Stimulated activated CD4-positive, alpha-beta T cell treated with anti-CD3 and anti-CD28 coated beads, Interleukin-1b, Interleukin-23, amount 100 ng/mL, for 1 hour (primary cell): ENCODE measurements at places on chromosomes 2 and 18.

DNA sequence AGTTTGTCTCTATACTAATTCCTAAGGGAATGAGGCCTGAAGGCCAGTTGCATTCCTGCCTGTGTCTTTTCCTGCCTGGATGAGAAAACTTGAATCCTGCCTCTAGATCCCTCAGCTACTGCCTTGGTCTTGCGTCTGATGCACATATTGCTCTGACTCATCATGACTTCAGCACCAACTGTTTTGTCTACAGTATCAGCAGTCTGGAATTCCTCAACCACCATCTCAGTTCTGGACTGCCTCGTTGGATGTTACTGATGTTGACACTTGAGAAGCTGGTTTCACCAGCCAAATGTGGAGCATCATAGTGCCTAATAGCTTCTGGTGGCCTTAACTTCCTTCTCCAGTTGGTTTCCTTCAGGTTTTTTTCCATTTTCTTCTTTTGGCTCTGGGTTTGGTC, 211.0 kb downstream of the CTNNA2 start:
- DNase-seq = no peak

- no peak for DNase-seq
These were observed 60.9 kb upstream of the FZD7 start for GRCh38 chr2:201972621-201973255.

DNA sequence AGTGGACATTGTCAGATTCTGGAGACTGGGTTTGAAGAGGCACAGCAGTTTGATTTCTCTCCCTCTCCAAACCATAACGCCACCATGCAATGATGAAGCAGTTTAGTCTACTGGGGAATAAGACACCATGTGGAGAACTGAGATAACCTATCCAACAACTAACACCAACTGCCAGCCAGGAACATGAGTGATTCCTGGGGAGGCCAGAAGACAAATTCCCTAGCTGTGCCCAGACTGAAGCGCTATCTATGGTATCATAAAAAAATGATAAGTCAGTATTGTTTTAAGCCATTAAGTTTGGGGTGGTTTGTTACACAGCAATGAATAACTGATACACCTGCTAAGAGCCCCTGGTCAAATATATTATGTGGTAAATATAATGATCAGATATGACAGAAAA, 129.3 kb downstream of the EXOC6B start:
- no peak for DNase-seq

DNA sequence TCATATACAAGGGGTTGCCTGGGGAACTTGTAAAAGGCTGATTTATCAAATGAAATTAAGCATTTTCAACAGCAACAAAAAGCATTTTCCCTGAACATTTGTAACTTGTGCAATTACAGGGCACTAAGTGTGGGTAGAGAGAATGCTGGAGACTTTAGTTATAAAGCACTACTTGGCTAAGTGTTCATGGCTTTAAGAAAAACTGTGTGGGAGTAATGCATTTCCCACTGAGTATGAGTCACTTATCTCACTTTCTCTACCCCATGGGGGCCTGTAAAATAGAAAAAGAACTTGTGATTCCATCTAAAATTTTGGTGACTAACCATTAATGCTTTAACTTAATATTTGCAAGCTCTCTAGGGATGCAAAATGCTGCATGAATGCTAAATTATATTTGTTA, 193.4 kb downstream of the CCDC102B start:
- DNase-seq = no peak

DNA sequence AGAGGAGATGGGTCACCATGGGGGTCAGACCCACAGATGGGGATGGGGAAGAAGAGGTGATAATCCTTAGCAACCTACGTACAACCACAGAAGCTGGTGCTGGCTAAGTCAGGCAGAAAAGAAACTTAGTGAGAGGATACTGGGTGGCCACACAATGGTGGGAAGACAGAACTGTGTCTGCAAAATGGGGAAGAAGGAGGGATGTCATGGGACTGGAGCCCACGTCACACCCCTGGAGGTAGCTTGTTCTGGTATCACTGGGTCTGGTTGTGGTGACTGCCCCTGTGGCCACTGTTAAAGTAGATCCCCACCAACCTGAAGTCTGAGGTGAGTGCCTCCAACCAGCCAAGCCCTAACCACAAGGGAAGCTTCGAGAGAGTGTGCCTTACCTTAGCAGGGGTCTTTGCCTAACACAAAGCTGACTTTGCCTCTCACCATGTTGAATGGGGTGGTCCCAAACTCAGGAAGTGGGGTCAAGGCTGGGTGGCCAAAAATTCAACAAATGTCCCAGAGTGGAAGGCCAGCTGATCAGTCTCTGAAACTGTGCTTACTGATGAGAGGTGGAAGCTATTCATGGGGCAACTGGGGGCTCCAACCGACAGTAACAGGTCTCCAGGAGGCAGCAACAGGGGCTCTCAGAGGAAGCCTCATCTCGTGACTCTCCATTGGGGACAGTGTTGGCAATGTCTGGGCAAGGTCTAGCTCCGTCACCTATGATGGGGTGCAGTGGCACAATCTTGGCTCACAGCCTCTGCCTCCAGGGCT, 64.8 kb upstream of the SLC1A4 start:
- no peak for DNase-seq

DNA sequence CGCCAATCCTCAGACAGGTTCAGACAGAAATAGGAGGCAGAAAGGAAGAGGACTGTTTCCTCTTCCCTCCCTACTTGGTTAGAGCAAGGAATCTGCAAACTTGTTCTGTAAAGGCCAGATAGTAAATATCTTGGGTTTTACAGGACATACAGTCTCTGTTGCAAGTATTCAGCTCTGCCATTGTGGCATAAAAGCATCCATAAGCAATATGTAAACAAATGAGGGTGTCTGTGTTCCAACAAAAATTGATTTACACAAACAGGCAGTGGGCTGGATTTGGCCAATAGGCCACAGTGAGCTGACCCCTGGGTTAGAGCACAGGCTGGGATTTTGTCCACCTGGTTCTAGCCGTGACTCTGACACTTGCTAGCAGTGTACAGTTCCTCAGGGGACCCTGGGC, 89.4 kb downstream of the NRP2 start:
- no peak for DNase-seq

DNA sequence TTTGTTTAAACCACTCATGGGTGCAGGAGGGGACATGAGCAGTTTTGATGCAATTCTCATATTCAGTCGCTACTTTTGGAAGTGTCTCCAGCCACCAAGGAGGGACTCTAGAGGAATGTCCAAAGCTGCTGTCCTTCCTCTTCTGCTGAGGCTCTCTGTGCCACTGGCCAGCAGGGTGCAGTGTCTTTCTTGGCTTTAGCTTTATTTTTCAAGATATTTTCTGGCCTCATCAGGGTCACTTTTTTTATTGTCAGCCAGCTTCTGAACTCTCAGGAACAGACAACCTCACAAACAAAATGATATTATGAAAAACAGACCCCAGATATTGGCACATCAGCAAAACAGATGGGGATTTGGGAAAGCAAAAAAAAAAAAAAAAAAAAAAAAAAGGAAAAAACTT, 289.3 kb upstream of the ZSWIM2 start:
- no peak for DNase-seq

GRCh38 chr2:216490061-216490460, 8.6 kb upstream of the RPL37A start:
- no peak for DNase-seq

DNA sequence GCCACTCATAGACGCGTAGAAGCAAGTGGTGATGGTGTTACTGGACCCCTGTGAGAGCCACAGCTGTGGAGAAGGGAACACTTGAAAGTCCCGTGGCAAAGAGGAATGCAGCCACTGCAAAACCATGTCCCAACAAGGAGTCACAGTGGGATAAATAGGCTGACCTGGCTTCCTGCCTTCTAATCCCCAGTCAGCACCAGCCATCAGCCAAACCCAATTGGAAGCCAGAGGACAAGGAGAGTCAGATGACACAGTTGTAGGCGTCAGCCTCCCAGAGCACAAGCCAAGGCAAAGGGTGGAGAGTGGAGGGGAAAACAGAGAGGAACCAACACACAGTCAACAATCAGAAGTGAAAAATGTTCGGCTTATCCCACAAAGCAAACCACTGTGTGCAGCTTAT, 5.5 kb upstream of the CYBRD1 start:
- DNase-seq = no peak

DNA sequence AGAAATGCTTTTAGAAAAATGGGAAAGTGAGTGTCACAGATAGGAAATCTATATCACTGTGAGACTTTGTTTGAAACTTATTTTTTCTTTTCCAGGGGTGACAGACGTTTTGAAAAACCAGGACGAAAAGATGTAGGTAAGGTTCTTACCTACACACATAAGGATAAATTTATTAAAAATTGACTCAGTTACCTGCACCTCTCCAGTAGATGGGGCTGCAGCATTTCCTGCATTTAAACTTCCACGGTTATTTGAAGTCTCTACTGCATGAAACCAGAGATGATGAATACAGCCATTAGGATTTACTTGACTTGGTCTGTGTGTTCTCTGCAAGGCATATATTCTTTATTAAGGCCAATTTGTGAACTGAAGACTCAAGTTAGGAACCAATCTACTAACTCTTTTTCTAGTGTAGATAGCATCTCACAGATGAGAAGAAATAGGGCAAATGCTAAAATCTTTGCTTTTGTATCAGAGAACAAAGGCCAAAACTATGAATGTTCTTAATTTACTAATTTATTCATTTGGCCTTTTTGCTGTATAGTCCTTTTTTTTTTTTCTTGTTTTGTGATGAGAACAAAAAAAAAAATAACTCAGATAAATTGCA, 15.0 kb downstream of the KCNJ13 start:
- no peak for DNase-seq

DNA sequence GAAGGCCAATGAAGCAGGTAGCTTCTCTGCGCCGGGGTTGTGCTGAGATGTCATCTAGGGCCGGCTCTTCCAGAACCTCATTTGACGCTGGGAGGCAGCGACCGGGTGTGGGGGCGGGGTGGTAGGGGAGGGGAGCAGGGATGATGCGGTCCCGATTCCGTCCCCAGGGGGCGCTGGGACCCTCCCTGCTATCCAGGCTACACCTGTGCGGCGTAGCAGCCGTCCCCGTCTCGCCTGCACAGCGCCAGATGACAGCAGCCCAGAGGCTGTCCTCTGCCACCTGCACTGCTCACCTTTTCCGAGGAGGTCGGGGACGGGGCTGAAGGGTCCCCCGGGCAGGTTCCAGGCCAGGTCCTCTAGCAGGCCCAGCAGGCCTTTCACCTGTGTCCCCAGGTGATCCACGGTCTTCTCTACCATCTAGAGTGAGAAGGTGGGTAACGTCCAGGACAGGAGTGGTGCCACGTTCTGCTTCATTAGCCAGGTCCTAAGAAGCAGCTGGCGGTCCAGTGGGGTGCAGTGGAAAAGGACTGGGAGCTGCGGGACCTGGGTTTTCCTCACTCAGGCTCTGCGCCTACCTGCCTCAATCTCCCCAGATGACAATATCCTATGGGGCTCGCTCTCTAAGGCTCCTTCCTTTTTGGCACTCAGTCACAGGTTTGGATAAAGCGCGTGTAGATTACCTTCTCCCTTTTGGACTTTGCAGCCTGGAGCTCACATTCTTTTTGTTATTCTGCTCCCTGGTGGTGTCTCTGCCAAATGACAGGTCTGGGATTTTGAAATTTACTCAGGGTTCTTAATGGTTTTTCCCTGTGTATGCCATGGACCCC, 56.0 kb upstream of the RAB6C start:
- DNase-seq = no peak

DNA sequence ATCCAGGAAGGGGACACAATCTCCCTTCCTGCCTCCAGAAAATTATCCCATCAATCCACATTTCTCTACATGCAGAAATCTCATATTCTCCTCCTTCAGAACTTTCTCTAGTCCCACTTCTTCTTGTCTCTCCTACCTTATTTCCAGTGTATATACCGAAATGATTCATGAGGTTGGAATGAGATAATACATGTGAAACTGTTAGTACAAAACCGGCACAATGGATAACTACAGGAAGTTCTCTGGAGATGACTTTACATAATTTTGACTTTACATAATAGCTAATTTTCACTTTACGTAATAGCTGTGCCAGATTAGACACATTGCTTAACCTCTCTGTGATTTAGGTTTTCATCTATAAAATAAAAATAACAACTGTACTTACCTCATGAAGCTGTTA, 801.3 kb downstream of the ERBB4 start:
- no peak for DNase-seq

DNA sequence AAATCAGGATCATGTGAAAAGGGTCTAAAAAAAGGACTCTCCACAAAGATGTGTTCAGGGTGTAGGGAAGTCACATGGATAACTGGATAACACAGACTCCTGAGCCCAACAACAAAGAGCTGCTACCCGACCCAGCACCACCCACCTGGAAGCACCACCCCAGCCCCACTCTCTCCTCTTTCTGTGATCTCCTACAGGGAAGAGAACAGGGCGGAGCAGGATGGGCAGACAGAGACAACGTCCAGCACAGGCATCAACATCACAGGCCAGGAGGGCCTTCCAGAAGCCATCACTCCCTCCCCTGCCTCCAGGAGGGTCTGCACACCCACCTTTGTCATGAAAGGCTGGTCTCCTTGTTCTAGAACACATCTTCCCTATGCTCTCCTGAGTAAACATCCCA, 1.3 kb upstream of the CIB4 start:
- no peak for DNase-seq

DNA sequence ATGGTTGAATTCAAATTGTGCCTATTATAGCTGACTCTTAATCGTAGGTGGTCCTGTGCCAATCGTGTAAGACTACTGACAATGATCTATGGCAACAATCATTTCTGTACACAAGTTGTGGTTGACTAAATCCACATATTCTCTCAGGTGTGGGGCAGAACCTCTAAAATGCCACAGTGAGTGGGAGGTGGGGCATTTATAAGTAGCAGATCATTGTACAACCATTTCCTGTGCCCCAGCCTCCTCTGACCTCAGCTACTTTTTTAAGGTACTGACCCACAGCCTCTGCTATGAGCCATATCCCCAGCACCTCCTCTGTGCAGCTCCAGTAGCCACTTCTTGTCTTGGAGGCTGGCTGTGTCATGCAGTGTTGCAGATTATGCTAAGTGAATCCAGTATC, 48.6 kb upstream of the RAPH1 start:
- no peak for DNase-seq

- DNase-seq = no peak
These were observed 222.1 kb downstream of the MTX2 start for GRCh38 chr2:176491172-176491904.

- no peak for DNase-seq
These were observed 417.6 kb downstream of the LRRTM4 start for GRCh38 chr2:77104554-77104953.

DNA sequence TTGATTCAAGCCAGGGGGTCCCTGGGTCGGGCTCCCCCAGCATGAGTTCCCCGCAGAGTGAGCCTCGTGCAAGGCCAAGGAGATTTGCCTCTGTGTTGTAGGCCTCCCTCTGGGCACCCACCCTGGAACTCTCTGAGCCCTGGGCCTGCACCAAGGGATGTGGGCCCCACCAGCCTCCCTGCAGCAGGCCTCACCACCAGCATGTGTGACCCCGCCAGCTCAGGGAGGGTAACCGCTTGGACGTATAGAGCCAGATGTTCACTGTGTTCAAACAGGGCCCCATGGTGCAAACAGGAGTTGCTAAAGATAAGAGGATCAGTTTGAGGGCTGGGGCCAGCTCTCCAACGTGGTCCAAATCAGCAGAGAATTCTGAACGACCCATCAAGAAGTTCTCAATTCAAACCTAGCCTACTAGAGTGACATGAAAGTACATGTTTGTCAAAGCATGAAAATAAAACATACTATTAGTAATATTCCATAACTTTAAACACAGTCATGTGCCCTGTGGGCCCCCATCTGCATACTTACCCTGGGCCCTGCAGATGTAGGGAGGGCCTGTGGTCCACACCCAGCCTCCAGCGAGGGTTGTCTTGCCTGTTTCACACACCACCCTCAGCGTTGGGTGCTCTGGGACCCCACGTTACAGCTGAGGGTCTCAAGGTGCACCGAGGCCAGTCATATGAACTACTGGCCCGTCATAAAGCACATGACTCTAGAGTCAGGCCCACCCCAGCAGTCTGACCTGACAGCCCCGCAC, 5.5 kb upstream of the TUBB6 start:
- DNase-seq = no peak

GRCh38 chr2:233650981-233651380, 14.7 kb downstream of the UGT1A10 start:
- DNase-seq = no peak
